B cell (primary cell): ENCODE measurements at places on chromosomes 16 and 17.

- no peak for DNase-seq
Measured at GRCh38 chr17:725746-726145, 6.7 kb upstream of the TLCD3A start.

DNA sequence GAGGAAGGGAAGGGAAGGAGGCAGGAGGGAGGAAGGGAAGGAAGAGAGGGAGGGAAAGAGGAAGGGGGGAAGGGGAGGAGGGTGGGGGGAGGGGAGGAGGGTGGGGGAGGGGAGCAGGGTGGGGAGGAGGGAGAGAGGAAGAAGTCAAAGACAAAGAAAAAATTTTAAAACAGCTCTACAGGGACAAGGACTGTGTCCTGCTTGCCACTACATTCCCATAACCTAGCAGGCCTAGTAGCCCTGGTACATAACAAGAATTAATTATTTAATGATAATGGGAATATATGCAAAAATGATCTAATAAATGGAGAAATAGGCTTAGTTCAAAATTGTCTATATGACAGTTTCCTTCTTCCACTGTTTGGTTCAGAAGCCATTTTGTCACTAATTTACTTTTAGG is 47.6 kb upstream of the NOG start:
- no peak for DNase-seq

GRCh38 chr17:46822388-46822921 is 4.0 kb upstream of the WNT3 start:
- DNase-seq, result peak; percentile 69

DNA sequence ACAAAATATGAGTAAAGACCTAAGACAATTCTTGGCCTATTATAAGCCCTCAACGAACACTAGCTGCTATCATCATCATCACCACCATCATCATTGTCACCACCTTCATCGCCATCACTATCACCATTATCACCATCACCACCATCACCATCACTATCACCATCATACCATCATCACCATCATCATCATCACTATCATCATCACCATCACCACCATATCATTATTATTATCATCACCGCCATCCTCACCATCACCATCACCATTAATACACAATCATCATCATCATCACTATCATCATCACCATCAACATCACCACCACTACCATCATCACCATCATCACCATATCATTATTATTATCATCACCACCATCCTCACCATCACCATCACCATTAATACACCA is 82.5 kb downstream of the RGS9 start:
- DNase-seq, result no peak

GRCh38 chr16:79509211-79509631 is 91.3 kb downstream of the MAF start:
- DNase-seq, result no peak

DNA sequence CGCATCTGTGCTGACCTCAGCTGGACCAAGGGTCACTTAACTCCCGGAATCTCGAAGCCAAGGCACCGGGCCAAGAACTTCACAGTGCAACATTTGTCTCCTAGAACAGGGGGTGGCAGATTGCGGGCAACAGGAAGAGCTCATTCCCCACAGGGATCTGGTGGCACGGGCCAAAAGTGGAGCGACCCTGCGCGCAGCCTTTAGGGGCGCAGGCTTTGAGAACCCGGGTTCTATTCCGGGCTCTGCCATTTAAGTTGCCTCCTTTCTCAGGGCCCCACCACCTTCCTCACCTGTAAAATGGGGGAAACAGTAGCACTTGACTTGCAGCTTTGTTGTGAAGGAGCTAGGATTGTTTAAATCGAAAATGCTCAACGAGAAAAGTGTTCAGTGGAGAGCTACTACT is 651 bp downstream of the SHMT1 start:
- no peak for DNase-seq

DNA sequence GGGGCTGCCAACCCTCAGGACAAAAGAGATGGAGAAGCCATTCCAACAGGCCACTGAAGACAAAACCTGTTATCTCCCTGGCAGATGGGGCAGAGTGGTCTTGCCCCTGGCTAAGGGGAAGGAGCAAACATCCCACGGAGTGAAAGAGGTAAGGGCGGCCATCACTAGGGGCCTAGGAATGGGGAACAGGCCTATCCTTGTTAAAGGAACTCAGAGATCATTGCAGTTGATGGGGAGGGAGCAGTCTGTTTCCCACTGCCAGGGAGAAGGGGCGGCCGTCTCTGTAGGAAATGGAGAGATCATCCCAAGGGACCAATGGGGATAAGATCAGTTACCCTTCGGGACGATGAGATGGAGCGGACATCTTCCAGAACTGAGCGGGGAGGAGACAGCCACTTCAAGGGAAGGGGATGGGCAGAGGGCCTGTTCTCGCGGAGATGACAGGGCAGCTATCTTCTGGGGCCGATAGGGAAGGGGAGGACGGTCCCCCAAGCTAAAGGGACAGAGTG is 581 bp upstream of the TMEM208 start:
- DNase-seq, result no peak

DNA sequence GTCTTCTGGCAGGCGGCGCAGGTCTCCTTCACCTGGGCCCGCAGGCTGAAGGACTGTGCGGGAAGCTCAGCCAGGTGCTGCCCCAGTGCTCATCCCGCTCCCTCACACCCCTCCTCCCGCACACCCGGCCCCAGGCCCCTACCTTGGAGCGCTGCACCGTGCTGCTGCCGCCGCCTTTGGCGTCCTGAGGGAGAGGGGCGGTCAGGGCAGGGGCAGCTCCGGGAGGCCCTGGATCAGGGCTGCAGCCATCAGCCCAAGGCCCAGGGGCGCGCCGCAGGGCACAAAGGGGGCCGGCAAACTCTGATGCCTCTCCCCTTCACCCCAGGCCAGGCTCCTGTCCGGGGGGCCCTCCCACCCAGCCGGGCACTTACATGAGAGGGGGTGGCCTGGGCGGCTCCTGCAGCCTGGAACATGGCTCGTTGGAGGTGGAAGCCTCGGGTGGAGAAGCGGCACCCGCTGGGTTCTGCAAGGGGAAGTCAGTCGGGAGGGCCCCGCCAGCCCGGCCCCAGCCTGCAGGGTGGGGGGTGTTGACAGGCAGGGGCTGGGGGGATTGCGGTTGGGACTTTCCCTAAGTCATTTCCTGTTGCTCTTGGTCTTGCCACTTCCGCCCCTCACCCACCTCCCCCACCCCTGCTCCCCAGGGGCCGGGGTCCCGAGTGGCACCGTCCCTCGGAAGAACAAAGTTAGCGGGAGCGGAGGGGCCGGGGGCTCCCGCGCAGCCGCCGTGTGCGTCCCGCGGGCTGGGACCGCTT is 863 bp downstream of the LIMD2 start:
- peak; percentile 96 for DNase-seq

- DNase-seq, result no peak
Measured at GRCh38 chr16:64311241-64311640, 810.6 kb downstream of the CDH11 start.

GRCh38 chr16:65700596-65700995 is 578.7 kb upstream of the CDH11 start:
- DNase-seq, result no peak

- peak; percentile 41 for DNase-seq
Measured at GRCh38 chr17:32142857-32143526, 690 bp downstream of the RHOT1 start.

- DNase-seq, result no peak
Measured at GRCh38 chr16:11973070-11973469, 3.5 kb upstream of the SNX29 start.

DNA sequence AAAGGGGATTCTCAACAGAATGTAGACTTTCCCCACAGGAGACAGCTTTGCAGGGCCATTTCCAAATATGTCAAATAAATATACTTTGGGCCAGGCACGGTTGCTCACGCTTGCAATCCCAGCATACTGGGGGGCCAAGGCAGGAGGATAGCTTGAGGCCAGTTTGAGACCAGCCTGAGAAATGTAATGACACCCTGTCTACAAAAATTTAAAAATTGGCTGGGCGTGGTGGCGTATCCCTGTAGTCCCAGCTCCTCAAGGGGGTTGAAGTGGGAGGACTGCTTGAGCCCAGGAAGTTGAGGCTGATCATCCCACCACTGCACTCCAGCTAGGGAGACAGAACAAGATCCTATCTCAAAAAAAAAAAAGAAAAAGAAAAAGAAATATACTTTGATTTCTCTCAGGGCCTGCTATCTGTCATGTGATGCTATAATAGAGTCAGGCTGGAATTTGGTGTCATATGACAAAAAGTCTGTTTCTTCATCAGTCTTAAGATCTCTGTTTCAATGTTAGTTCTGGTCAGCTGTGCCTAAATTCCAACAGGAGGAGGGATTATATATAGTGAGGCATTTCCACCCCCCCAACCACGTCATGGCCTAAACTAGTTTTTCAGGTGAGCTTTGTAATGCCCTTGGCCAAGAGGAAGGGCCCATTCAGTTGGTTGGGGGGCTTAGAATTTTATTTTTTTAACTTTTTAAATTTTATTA is 4.3 kb upstream of the ZDHHC7 start:
- no peak for DNase-seq

- DNase-seq, result no peak
Measured at GRCh38 chr16:66275775-66276428, 90.6 kb upstream of the CDH5 start.

DNA sequence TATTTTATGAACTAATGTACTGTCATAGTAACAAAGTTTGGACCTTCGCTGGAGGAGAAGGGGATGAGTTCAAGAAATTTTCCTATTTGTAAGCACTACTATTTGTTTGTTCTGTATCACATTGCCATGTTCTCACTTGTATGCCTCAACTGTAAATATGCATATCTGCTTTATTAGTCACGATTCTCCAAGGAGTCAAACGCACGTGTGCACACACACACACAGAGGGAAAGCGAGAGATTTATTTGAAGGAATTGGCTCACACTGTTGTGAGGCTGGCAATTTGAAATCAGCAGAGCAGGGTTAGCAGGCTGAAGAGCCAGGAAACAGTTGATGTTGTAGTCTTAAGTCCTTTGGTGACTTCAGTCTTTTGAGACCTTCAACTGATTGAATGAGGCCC is 24.9 kb upstream of the MYH2 start:
- DNase-seq, result no peak

DNA sequence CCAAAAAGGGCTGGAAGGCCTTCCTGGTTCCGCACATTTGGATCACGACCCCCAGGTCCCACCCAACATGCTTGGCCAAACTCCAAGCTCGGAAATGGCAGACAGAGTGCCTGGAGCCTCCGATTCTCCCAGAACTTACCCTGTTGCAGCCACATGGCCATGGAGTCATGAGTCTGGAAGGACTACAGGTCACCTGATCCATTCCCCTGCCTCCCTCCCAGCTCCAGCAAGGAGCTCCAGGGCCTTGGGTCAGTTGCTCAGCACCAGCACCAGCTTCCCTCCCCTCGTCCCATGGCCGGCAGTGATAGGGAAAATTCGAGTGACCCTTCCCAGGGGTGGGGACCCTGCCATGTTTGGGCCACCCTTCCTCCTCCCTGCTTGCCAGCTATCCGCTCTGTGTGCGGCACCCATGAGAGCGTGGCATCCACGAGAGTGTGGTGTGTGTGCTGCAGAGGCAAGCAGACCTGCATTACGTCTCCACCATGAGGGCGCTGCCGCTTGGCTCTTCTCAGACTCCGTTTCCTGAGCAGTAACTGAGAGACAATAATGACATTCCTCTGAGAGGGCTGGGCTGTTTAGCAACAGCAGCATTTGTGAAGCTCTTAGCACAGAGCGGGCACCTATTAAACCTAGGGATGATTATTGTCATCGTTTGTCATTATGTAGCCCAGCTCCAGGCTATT is 21.3 kb upstream of the RPL38 start:
- no peak for DNase-seq

DNA sequence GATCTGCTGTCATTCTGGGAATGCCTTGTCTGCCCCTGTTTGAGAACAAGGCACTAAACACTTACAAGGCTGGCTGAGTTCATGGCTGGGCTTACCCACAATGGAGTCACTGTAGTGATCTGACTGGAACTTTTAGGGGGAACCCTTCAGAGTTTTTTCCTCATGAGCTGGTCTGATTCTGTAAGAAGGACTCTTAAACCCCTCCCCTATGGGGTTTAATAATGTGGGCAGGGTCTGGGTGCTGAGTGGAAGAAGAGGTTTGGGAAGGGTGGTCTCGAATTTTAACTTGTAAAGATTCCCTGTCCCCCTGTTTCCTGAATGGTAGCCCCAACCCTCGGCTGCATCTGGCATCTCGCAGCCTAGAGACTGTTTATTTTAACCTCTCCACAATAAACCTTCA is 30.6 kb downstream of the OSBPL7 start:
- no peak for DNase-seq

GRCh38 chr16:49459953-49460735 is 86.5 kb downstream of the C16orf78 start:
- DNase-seq, result no peak

DNA sequence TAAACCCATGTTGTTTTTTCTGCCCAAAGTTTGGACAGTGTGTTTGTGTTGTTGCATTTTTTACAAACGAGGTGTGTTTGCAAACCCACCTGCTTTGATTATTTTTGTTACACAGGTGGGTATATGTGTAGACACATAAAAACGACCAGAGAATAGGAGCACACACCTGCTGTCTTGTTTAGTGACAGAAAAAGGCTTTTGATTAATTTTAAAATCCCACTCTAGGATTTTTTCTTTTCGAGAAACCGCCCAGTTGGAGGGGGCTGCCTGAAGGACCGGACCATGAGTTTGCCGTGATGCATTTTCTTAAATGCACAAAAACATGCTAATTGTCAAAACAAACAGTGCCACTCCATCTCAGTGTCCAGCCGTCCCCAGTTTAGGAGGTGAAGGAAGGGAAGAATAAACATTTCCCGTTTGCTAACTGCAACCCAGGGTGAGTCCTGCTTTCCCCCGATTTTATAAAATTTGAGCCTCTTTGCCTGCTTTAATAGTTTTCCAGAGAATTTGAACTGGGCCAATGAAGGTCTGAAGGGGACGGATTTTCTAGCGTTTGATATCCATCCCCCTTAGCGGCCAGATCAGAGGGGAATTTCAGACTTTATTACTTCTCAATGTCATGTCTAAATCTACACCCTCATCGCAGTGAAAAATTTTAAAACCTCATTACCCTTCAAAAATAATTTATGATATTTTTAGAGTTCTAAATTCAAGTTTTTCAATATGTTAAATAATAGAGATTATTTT is 3.2 kb downstream of the FOXC2 start:
- DNase-seq, result no peak

DNA sequence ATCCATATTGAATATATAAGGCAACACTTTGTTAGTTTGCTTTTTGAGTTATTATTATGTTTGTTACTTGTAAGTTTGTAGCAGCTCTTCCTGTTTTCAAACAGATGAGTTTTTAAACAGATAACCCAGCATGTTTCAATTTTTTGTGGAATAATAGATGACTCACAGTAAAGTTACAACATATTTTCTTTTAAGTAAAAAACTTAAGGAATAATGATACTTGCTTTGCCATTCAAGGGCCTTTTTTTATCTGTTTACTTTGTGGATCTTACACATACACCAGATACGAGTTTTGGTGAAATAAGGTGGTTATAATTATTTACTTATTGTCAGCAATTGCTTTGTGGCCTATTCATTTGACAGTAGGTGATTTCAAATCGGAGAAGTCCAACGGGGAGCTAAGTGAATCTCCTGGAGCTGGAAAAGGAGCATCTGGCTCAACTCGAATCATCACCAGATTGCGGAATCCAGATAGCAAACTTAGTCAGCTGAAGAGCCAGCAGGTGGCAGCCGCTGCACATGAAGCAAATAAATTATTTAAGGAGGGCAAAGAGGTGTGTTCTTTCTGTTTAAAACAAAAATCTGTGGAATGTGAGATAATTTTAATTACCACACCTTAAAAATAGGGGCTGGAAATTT is 66.3 kb downstream of the BPTF start:
- DNase-seq, result no peak

GRCh38 chr16:23423496-23424049 is 29.4 kb downstream of the COG7 start:
- no peak for DNase-seq

- DNase-seq, result no peak
Measured at GRCh38 chr17:75592348-75593020, 4.9 kb downstream of the MYO15B start.
